Activated naive CD4-positive, alpha-beta T cell treated with Interleukin-2 at 50 U/mL for 16 hours (primary cell): ENCODE measurements at places on chromosomes 11 and 22.

GRCh38 chr11:34161361-34161760 lies 55.9 kb downstream of the NAT10 start:
- no peak for DNase-seq

DNA sequence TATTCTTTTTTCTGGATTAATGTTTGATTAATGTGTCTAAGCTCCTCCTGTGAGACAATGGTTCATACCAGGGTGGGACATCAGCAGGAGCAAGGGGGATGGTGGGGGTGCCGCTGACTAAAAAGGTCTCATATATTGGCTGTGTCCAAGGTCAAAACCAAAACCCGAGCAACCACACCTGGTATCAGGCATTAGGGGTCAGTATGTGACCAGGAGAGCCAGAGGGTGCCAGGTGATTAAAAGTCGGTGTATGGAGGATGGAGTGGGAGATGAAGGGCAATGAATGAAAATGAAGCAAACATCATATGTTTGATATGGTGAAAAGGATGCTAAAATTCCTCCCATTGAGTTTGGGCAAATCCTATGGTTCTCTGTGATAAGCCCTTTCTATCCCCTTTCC lies 118.0 kb downstream of the MIAT start:
- no peak for DNase-seq

GRCh38 chr11:1746956-1747752 lies 3.2 kb downstream of the IFITM10 start:
- no peak for DNase-seq

GRCh38 chr11:11787305-11788062 lies 54.3 kb upstream of the USP47 start:
- DNase-seq = peak; percentile 68

GRCh38 chr11:101441747-101442146 lies 142.1 kb downstream of the TRPC6 start:
- DNase-seq = no peak

GRCh38 chr11:44854741-44855492 lies 95.8 kb downstream of the TP53I11 start:
- DNase-seq = no peak

- DNase-seq = no peak
Measured at GRCh38 chr11:26753723-26754504, 32.1 kb upstream of the SLC5A12 start.

GRCh38 chr22:25002241-25002985 lies 49.9 kb downstream of the KIAA1671 start:
- no peak for DNase-seq

DNA sequence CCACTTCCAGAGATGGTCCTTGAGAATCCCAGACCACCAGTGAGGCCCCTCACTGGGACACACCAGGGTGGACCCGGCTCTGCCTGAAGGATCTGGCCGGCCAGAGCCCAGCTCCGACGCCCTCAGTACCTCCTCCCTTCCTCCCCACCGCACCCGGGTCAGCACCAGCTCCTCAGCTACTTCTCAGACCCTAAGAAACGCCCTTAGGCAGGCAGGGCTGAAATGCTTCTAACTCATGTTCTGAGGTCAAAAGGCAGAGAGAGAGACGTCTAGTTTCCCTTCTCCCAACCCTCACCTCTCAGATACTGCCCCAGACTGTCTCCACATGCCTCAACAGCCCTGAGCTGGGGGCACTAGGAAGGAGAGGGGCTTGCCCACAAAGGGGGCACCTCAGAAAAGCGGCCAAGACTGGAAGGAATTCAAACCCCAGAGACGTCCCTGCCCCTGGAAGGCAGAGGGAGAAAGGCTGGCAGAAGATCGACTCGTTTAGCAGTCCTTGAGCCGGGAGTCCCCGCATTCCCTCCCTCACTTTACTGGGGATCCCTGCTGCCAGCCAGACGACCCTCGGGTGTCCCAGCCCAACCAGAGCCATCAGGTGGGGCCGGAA lies 539 bp downstream of the USH1C start:
- no peak for DNase-seq

DNA sequence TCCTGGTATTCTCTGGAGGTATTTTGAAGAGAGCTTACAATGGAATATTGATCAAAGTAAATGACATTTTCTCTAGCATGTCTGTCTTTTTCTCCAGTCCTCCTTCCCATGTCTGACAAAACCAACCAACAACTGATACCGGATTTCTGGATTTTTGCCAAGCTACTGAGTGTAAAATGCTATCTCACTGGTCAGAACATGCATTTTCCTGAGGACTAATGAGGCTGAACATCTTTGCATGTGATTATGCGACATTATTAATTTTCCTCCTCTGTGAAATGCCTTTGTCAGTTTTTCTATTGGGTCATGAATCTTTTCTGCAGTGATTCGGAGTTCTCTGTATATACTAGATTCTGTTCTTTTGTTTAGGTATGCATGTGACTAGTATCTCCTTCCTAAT lies 51.4 kb downstream of the CDON start:
- DNase-seq = no peak

DNA sequence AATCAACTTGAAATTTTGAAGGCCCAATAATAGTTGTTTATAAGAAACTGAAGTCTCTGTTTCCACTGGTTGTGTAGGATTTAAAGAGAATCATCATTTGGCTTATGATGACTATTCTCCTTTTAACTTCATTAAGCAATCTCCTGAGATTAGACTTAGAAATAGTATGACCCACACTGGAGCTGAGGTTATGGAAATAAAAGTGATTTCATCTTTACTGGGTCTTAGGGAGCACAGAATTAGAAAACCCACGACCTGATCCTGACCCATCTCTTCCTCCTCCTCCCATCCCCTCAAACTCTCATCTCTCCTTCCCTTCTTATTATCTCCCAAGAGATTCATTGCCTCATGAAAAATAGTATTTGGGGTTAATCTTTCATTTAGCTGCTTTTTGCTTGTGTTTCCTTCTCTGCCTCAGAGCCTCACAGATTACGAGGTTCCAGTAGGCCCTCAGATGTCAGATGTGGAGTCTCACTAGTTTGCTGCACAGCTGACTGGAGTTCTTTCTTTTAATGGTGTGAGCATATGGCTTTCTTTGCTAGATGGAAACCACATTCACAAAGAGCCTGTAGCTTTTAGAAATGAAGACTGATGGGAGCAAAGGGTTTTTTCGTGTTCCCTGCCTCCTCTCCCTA lies 85.0 kb downstream of the ALX4 start:
- no peak for DNase-seq

GRCh38 chr11:69159150-69159852 lies 3.6 kb downstream of the SMIM38 start:
- DNase-seq = no peak

DNA sequence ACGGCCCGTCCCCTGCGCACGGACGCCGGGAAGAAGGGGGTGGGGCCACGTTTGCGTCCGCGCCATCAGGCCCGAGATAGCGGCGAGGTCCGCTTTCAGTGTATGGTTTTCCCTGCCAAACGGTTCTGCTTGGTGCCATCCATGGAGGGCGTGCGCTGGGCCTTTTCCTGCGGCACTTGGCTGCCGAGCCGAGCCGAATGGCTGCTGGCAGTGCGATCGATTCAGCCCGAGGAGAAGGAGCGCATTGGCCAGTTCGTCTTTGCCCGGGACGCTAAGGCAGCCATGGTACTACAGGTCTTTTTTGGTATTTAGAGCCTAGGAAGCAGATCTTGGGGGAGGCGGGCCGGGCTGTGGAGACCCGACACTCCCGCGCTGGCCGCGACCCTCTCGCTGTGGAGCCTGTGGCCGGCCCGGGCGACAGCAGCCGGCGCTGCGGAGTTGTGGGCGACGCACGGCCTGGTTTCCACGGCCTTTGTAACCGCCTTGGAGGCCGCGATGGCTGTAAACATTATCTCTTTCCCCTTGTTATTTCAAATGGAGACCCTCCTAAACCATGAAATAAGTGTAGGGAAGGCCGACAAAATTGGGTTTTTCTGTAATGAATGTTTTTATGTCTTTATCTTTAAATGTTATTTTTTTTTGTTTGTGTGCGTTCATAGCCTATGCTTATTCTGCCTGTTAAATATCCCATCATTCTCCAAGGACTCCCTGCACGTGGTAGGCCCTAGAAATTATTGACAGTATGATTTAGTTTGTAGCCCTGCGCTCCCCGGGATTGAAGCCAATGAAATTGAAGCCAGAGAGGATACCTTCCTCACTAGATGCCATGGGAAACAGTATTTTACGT lies at the start of gene AASDHPPT:
AASDHPPT (plus strand) TSS at position 54 of the 847 bp plus-strand sequence; CDS start at position 103, 49 bp downstream.
- no peak for DNase-seq

DNA sequence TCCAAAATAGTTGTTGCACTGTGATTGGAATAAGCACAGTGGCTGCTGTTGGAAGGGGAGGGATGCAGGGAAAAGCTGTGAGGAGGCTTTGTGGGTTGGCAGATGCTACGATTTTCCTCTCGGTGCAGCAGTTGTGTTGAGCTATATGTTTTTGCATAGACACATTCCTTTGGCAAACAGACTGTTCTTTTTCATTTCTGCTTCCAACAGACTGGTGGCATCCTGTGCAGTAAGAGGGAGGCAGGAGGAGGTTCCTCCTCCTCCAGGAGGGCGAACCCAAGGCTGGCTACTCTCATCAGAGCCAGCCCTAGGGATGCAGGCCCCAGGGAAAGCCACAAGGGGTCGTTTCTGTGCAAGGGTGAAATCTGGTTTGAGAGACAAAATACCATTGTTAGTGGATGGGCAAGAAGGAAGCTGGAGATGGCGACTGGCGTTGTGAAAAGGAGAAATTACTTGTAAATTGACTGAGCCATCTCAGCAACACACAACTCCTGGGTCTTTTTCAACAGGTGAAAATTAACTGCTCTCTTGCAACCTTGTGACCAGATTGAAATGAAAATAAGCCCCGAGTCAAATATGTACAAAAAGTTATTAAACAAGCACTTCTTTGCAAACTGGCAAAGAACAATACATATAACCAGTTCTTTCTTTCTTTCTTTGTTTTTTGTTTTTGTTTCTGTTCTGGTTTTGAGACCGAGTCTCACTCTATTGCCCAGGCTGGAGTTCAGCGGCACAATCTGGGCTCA lies 26.5 kb upstream of the UBASH3B start:
- peak; percentile 73 for DNase-seq

DNA sequence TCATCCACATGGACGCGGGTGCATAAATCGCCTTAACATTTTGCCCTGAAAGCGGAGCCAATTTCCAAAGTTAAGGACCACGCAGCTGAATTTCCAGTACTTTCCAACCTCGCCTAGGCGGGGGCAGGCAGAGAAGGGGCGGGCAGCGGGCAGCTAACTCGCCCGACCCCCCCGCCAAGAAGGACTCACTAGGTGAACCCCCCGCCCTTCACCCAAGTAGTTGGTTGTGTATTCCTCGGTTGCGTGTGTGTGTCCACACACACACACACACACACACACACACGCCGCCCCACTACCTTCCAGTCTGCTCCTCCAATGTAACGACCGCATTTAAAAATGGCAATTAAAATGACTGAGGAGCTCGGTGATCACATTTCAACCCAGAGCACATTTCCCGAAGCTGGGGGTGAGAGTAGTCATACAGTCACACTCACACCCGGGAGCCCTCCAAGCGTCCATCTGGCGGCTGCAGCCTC lies 1.4 kb downstream of the TENM4 start:
- DNase-seq = no peak
